ENCODE measurements at places on chromosomes 7 and 10.

- no peak for DNase-seq
Measured at GRCh38 chr10:107701943-107702342, 537.4 kb upstream of the SORCS1 start.

- no peak for DNase-seq
Measured at GRCh38 chr7:70410134-70410750, 721.7 kb upstream of the GALNT17 start.

GRCh38 chr10:1774796-1775195 is 37.5 kb upstream of the ADARB2 start:
- DNase-seq: no peak

GRCh38 chr7:137909042-137909441 is 62.3 kb upstream of the DGKI start:
- DNase-seq: no peak

- DNase-seq: no peak
Measured at GRCh38 chr10:122336332-122336731, 38.2 kb upstream of the PLEKHA1 start.

DNA sequence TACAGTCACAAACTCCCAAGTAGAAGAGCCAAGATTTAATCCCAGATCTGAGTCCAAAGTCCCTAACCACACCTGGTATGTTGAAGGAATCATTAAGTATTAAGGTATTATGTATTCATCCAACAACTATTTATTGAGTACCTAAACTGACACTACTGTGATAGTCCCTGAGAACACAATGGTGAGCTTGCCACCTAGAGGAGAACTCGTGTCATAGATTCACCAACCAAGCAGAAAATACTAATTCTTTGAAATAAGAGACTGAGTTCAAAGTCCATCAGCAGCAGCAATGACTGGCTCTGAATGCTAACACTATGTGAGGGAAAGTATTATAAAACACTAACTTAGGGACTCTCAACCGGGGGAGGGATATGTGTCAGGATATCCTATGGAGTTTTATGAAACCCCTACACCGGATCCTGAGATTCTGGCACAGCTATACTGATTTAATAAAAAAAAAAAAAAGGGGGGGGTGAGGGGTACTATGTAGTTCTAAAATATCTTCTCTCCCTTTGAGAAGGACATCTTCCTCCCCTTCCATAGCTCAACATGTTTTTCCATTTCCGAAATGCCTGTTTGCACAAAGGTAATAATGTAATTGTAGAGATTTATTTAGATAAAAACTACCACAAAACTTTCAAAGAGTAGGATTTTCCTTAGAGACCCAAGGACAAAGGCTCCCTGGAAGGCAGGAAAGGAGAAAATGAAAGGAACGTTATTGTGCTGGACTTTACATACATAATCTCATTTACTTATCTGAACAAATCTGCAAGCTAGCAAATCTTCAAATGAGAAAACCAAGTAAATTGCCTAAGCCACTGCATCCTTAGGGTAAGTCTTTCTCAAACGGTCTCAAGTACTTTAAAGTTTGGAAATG is 1.6 kb downstream of the NCOA4 start:
- DNase-seq: peak; percentile 50

GRCh38 chr7:32916006-32916405 is 24.4 kb upstream of the KBTBD2 start:
- no peak for DNase-seq

DNA sequence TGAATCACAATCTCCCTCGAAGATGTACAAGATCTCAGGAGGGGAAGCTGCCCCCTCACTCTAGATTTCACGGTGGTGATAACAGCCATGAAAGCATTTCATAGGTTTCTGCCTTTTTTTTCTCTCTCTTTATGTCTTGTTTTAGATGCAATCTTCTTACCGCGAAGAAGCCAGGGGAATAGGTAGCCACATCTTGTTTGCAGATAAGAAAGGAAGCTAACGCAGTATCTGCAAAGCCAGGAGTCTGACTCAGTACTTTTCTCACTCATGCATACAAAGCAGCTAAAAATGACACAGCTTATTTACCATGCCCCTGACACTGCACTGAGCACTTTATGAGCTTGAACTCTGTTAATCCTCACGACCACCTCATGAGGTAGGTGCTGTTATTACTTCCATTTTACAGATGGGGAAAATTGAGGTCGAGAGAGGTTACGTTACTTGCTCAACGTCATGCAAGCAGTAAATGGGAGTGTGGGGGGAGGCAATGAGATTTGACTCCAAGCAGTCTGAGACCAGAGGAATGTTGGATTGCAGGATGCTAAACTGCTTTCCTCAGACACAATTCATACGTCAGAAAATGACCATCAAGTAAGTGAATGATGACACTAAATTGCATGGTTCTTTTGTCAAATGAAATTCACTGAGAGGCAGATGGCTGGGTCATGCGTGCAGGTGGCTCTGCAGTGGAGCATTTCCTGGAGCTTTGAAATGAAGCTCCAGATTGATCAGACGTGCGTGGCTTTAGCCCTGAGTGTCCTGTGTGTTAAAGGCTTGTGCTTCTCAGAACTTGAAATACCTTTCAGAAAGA is 3.3 kb downstream of the MAP3K8 start:
- DNase-seq: no peak

GRCh38 chr7:81327468-81328266 is 408.8 kb upstream of the SEMA3C start:
- DNase-seq: no peak

GRCh38 chr7:144780071-144780608 is 55.7 kb downstream of the TPK1 start:
- no peak for DNase-seq

- DNase-seq: no peak
Measured at GRCh38 chr10:122495406-122496340, 34.3 kb downstream of the HTRA1 start.

GRCh38 chr7:3927446-3928110 is 626.5 kb downstream of the SDK1 start:
- DNase-seq: no peak

- DNase-seq: no peak
Measured at GRCh38 chr10:126087153-126087680, 190.9 kb downstream of the FANK1 start.

GRCh38 chr10:101829561-101830315 is 11.5 kb upstream of the OGA start:
- DNase-seq: no peak

- no peak for DNase-seq
Measured at GRCh38 chr7:16939161-16939560, 57.4 kb upstream of the AGR3 start.

DNA sequence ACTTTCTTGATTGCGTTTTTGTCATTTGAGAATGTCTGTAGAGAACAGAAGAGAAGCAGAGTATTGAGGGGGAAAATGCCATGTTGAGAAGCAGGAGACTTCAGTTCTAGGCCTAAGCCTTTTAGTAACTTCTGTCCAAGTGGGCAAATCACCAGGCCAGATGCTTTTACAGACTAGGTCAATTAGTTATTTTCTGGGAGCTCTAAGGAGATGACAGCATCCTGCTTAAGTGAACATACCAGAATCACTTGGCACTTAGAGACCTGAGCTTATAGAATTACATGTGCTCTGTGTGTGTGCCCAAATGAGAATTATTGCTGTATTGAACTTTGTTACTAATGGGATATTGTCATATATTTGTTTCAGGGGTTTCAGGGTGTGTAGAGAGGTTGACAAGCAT is 24.0 kb downstream of the AGK start:
- no peak for DNase-seq

DNA sequence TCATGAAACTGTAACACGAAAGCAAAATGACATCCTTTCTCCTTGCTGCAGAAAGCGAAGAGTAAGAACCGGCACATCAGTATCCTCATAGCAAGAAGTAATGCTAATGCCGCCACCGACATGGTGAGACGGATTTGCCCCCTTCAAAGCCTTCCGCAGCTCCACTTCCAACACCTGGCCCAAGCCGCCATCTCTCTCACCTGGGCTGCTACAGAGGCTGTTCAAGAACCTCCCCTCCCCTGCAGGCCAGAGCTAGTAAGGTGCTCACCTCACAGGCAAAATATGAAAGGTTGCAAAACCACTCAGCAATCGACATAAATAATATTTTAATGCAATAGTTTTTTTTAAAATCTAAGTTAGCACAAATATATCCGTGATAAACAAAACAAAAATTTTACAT is 123.9 kb upstream of the FRMD4A start:
- DNase-seq: no peak

GRCh38 chr7:96347471-96347870 is 25.6 kb upstream of the SLC25A13 start:
- DNase-seq: no peak

DNA sequence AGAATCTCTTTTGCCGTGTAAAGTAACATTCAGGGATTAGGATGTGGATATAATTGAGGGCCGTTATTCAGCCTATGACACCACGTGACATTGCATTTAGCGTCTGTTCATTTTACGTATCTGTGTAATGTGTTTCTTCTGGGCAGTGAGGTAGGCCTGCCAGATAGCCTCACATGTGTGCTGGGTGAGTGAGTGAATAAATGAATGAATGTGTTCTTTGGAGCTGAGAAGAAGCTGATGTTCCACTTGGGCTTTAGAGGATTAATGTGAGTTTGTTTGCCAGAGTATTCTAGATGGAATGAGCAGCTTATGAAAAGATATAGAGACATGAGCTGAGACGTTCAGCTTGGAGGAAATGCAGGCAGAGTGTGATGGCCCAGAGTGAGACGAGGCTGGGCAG is 55.0 kb downstream of the MINDY4 start:
- no peak for DNase-seq

GRCh38 chr10:126221874-126222273 is 166.4 kb downstream of the ADAM12 start:
- no peak for DNase-seq

GRCh38 chr10:113060201-113061053 is 110.4 kb downstream of the TCF7L2 start:
- DNase-seq: no peak

GRCh38 chr7:112654322-112655216 is 135.6 kb downstream of the TMEM168 start:
- no peak for DNase-seq

DNA sequence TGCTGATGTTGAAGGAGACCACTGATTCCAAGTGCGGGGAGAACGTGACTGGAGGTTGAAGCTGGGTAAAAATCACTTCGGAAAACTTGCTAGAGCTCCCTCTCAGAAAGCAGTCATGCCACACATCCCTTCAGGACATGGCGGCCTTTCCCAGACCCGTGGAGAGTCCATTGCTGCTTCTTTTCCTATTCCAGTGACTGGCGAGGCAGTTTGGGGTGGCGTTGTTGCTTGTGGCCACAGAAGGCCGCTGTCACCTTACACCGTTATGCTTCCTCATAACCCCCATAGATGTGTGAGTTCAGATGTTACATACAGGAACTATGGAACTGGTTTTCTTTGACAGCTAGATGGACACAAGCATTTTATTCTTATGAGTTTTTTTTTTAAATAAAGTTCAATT is 235.6 kb upstream of the POM121L12 start:
- DNase-seq: no peak

DNA sequence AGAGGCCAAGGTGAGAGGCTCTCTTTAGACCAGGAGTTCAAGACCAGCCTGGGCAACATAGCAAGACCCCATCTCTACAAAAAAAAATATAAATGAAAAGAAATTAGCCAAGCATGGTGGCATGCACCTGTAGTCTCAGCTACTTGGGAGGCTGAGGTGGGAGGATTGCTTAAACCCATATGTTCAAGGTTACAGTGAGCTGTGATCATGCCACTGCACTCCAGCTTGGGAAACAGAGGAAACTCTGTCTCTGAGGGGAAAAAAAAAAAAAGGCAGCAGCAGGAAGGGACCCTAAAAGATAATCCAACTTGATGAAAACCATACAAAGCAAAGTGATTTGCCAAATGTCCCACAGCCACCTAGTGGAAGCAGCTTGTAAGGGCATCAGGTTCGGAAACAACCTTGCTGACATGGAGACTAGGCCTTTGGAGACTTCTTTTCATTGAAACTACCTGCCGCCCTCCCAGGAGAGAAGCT is 15.6 kb upstream of the PBLD start:
- no peak for DNase-seq

DNA sequence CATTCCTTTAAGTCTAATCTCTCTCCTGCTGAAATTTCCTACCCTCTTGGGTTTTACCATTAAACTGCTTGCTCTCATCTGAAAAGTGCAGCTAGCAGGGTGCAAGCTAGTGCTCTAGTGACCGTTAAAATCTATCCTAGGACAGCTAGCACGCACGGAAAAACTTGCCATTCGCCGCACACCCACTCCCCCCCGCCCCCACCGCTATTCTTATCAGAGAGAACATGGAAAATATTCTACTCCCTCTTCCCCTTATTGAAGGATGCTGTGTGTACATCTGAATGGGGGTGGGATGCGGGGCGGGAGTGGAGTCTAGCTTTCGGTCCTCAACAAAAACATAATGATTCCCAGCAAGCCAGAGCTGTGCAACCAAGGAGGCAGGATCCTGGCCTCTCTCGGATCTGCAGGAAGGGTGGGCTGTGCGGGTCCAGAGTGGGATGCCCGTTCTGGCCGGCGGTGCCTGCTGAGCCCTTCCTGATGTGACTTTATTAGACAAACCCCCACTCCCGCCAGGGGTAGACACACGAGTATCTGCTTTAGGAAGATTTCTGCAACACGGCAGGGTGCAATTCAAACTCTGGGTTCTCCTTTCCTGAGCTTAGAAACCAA is 1.1 kb upstream of the ADRA2A start:
- no peak for DNase-seq

DNA sequence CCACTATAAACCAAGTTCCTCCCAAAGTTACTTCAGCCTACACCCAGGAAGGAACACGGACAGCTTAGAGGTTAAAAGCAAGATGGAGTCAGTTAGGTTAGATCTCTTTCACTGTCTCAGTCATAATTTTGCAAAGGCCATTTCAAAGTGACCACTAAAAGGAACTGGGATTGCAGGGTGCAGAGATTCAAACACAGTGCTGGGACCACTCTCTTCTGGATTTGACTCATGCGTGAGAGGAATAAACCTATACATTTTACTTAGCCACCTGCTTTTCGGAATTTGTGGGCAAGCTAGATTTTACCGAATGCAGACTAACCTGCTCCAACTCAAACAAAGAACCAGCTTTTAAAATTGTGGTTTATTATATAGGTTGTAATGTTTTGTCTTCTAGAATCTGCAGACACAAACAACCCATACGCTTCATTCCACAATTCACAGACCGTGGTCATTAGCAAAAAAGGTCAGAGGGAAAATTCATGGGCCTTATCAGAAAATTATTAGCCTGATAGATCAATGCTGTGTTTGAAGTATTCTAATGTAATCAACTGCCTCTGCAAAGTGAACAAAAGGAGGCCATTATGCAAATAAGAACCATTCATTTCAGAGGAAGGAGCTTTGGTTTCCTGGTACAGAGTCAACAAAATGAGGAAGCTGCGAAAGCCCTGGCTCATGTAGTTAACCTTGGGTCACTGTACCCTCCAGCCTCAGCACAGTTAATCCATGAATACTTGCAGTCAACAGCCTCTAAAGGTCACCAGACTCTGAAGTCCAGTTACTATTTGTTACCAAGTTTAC is 342.7 kb upstream of the KLF6 start:
- no peak for DNase-seq

- DNase-seq: no peak
Measured at GRCh38 chr7:24587853-24588252, 14.6 kb downstream of the PALS2 start.

GRCh38 chr10:61316676-61317265 is 136.4 kb downstream of the TMEM26 start:
- DNase-seq: no peak
